ENCODE measurements at places on chromosomes 2 and 18.

GRCh38 chr18:1648712-1649111 is 744.0 kb downstream of the ADCYAP1 start:
- DNase-seq = no peak

GRCh38 chr18:43303376-43303775 is 26.1 kb upstream of the SYT4 start:
- no peak for DNase-seq

DNA sequence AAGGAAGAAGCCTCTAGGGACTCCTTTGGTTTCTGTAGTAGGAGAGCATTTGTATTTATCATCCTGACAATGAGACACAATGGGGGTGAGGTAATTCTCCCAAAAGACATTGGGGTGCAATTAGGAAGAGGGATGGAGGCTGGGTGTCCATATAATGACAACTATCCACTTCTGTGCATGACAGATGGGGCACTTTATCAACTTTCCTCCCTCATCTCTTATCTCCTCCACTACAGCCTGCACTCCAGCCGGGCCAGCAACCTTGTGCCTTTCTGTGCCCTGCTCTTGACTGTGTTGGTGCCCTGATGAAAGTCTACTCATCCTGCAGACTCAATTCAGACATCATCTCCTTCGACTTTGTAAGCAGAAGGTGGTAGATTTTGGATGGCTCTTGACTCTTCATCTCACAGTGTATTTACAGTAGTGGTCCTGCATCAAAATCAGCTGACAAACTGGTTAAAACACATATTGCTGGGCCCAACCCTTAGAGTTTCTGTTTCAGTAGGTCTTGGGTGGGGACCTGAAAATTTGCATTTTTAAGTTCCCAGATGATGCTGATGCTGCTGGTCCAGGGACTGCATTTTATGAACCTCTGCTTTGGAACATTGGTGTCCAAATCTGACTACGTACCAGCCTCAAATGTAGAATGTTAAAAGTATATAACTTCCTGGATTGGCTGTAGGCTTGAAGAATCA is 40.8 kb upstream of the CFAP36 start:
- no peak for DNase-seq

DNA sequence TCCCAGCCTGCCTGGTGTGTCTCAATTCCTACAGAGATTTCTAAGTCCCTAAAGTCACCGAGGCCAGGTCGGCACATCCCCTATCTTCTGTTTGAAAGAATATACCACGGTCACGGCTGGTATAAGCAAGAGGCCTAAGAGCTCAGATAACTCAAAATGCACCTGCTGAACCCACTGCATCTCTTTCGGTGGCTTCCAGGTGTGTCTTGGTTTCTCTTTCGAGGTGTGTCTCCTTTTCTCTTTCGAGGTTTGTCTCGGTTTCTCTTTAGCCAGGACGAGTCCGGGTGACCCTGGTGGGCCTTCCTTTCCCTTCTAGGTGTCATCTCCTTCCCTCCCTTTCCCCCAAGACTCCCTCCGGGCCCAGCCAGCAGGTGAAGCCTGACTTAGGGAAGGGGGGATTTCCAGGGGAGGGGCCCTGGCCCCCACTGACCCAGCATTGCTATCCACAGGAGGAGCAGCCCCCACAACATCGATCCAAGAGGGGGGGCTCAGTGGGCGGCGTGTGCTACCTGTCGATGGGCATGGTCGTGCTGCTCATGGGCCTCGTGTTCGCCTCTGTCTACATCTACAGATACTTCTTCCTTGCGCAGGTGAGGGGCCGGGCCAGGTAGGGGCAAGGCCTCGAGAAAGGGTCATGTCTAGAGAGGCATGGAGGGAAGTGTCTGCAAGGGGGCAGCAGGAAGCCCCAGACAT is 8.4 kb downstream of the ITM2C start:
- no peak for DNase-seq

- DNase-seq = no peak
Observed at GRCh38 chr2:166138144-166138543, 10.3 kb upstream of the SCN1A start.

GRCh38 chr2:36458106-36458505 is 102.5 kb downstream of the CRIM1 start:
- DNase-seq = no peak

- peak; percentile 66 for DNase-seq
Observed at GRCh38 chr18:478681-479080, 21.8 kb downstream of the COLEC12 start.

- DNase-seq = no peak
Observed at GRCh38 chr2:239559417-239560261, 158.8 kb upstream of the HDAC4 start.

DNA sequence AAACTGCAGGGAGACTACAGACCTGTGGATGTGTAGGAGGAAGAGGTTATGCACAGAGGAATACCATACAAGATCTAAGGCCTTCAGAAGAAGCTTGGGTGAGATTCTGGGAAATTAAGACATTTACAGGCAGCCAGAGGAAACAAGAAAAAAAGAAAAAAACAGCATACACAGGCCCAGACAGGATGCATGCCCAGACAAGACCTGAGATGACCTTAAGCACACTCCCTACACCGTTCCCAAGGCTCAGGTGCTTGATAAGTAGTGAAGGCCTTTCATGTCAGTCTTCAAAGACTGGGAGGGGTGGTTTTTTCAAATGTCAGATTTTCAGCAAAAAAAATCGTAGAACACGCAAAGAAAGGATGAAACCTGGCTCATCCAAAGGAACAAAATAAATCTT is 83.0 kb downstream of the CCDC138 start:
- DNase-seq = no peak

DNA sequence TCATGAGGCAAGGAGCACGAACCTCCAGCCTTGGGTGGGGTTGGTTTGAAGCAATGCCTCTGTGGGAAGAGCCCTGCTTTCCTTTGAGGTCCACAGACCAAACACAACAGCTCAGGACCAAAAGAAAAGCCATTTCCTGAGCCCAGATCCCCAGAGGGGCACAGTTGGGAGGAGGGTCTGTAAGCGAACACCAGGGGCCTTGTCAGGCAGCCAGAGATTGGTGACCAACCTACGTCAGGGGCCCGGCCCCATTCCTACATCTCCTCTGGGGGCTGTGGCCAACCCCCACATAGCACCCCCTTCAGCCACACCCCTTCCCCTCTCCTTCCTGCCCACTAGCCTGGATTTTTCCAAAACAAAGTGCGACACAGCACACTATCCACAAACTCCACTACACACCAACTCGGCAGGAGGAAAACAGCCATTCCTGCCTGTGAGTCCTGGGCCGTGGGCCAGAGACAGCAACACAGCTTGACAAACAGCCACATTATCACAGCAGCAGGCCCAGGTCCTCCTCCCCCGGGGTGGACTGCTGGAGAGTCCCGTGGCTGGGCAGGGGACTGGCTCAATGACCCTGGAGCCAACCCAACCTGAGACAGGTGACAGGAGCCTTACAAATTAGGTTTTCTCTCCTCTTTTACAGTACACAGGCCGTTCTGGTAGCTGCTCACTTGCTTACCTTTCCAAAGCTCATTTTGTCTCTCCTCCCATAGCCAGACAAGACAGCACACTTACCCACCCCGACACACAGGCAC is 98.8 kb downstream of the TNS1 start:
- no peak for DNase-seq

- no peak for DNase-seq
Observed at GRCh38 chr2:216862628-216863398, 2.9 kb upstream of the TNP1 start.

DNA sequence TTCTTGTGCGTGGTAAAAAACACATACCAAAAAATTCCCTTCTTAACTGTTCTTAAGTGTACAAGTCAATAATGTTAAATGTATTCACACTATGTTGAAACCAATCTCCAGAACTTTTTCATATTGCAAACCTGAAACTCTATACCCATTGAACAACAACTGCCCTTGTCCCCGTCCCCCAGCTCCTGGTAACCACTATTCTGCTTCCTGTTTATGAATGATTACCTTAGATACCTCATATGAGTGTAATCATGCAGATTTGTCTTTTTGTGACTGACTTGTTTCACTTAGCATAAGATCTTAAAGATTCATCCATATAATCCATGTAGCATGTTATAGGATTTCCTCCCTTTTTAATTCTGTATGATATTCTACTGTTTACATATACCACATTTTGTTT is 59.9 kb downstream of the NAT8 start:
- no peak for DNase-seq

GRCh38 chr18:8803063-8803795 is 97.9 kb downstream of the MTCL1 start:
- DNase-seq = no peak

DNA sequence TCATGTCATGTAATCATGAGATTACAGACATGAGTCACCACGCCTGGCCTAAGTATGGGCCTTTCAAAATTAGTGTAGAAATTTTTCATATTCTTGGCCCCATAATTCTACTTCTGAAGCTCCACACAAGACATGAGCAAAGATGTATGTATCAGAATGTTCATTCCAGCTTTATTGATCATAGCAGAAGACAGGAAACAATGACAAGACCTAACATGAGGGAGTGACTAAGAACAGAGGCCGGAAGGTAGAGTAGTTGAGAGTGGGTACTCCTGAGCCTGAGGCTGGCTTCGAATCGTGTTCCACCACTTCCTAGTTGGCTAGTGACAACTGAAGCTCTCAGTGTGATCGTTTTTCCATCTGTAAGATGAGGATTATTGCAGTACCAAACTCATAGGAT is 89.3 kb downstream of the ARMC9 start:
- DNase-seq = no peak

- DNase-seq = no peak
Observed at GRCh38 chr18:75204732-75205513, 4.0 kb downstream of the PTGR3 start.

GRCh38 chr2:159176555-159176954 is 109.9 kb downstream of the WDSUB1 start:
- no peak for DNase-seq

GRCh38 chr2:133296401-133296800 is 271.9 kb downstream of the NCKAP5 start:
- DNase-seq = no peak

- DNase-seq = no peak
Observed at GRCh38 chr2:215738351-215738750, 275.0 kb downstream of the MREG start.

GRCh38 chr2:207394812-207395534 is 134.8 kb upstream of the CREB1 start:
- peak; percentile 80 for DNase-seq

DNA sequence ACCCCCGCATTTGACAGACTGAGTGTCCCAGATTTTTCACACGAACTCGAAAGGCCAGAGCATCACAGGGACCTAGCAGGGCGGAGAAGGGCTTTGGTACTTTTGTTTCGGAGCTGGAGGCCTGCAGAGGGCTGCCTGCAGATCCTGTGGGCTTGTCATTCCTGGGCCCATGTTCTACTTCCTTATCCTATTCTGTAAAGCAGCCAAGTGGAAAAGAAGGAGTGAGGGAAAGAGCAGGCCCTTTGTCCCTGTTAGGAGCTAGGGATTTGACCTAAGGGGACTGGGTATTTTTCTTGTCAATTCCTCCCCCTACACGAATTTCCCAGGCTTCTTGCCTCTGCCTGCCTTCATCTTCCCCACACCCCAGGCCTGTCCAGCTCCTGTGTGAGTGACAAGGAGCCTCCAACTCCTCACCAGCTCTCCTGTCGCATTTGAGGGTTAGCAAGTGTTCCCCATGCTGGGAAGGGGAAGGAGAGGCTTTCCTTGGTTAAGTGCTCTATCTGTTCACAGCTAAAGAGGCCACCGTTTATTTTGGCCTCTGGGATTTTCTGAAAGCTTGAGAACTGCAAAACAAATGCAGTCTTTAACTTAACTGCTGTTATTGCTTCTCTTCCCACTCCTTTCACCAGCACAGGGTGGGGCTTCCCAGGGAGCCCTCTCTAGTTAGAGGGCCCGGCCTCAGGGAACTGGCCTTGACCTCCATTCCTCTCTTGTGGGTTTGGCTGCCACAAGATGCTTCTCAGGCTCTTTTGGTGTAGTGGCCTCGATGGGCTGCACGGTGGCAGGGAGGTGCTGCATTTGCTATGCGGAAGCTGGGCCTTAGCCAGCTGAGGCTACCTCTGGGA is 61.2 kb downstream of the SGPP2 start:
- DNase-seq = no peak

GRCh38 chr2:214543386-214543955 is 132.6 kb downstream of the VWC2L start:
- DNase-seq = peak; percentile 2

DNA sequence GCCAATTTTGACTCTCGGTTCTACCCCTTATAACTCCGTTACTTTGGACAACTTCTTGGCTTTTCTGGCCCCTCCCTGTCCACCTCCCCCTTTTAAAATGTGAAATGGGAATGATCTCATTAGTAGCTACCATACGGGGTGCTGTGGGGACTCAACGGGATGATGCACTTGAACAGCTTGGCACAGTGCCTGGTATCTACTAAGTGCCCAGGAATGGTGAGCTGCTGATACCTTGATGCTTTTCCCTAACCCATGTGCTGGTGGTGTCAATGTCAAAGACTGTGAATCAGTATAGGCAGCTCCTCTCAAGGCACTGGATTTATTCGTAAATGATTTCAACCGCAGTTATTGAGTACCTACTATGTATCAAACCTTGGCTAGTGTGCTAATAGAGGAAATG is 204.2 kb downstream of the LOXHD1 start:
- no peak for DNase-seq

- peak; percentile 64 for DNase-seq
Observed at GRCh38 chr2:216535454-216535995, 36.9 kb downstream of the RPL37A start.

- DNase-seq = no peak
Observed at GRCh38 chr2:64945973-64946768, 43.0 kb upstream of the SLC1A4 start.

GRCh38 chr2:178273787-178274360 is 79.6 kb downstream of the OSBPL6 start:
- no peak for DNase-seq

DNA sequence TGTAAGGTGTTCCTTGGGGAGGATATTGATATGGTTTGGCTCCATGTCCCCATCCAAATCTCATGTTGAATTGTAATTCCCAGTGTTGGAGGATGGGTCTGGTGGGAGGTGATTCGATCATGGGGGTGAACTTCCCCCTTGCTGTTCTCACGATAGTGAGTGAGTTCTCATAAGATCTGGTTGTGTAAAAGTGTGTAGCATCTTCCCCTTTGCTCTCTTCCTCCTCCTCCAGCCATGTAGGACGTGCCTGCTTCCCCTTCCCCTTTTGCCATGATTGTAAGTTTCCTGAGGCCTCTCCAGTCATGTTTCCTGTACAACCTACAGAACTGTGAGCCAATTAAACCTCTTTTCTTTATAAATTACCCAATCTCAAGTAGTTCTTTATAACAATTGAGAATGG is 458.7 kb downstream of the LPIN1 start:
- no peak for DNase-seq

DNA sequence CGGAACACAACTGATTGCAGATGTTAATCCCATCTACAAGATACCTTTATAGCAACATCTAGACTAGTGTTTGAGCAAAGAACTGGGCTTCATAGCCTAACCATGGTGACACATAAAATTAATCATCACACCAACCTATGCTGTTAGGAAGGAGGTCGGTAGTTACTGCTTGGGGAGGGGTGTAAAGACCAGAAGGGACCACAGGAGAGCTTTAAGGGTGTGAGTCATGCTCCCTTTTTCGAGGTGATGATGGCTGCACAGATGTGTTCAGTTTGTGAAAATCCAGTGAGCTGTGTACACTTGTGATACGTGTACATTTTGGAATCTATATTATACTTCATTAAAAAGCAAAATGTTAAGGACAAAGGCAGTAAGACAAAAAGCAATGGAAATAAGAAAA is 4.6 kb upstream of the SEH1L start:
- no peak for DNase-seq

Data from fibroblast of the conjunctiva (primary cell).